NCI-H2171 treated with DMSO at 0.1 percent for 48 hours (cell line): ENCODE measurements at places on chromosomes 4 and X.
A peak's percentile ranks its signal among the peaks of the same experiment; 100 is the strongest.

DNA sequence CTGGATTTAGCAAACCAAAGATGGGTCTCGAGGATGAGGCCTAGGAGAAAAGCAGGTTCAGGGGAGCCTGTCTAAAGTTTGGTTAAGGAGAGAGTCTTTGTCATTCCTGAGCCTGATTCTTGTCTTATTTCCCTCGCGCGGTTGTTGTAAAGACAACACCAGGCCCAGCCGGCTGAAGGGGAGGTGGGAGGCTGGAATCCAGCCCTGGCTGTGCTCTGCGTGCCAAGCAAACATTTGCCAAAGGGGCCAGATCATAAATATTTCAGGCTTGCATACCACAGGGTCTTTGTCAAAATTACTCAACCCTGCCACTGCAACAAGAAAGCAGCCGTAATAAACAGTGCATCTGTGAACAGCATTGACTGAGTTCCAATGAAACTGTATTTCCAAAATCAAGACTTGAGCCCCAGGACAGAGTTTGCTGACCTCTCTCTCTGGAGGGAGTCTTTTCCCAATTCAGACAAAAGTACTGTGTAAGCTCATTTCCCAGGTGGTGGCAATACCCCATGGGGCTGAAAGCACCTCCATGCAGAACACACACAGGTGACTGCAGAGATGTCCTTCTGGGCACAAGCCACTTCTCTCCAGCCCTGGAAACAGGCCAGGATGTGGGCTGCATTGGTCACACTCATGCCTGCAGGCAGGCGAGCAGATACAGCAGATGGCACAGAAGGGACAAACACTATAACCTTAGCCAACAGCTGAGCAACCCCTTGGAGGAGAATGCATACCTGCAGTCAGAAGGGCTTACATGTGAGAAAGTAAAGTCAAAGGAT lies 320.3 kb downstream of the STK32B start:
- DNase-seq, result no peak

DNA sequence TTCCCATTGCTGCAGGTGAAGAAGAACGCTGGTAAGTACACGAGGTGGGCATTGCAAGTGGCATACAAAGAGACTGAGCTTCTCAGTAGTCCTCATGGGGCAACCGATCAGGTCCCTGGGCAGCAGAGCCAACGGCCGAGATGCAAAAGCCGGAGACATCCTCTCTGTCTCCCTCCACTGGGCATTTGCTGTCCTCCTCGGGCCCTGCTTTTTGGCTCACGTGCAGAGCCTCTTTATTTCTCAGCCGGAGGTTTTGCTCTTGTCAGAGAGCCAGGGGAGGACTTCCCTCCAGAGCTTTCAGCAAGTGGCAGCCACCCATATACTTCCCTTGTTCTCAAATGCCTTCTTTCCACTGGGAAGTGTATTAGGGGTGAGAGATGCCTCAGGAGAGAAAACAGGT lies 18.0 kb downstream of the STARD8 start:
- DNase-seq, result no peak

- DNase-seq, result no peak
Observed at GRCh38 chr4:8700531-8700930, 108.0 kb downstream of the CPZ start.

GRCh38 chrX:127207326-127207725 lies 387.8 kb downstream of the PRR32 start:
- no peak for DNase-seq

- DNase-seq, result no peak
Observed at GRCh38 chrX:30935985-30936384, 46.9 kb upstream of the TAB3 start.

DNA sequence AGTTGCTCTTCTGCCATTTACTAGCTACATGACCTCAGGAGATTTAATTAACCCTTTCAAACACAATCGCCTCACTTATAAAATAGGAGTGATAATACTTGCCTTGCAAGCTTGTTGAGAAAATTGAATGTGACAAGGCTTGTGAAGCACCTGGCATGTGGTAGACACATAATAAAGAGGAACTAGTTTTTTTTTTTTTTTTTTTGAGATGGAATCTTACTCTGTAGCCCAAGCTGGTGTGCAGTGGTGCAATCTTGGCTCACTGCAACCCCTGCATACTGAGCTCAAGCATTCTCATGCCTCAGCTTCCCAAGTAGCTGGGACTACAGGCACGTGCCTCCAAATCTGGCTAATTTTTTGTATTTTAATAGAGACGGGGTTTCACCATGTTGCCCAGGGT lies 73.7 kb upstream of the STIM2 start:
- DNase-seq, result no peak

DNA sequence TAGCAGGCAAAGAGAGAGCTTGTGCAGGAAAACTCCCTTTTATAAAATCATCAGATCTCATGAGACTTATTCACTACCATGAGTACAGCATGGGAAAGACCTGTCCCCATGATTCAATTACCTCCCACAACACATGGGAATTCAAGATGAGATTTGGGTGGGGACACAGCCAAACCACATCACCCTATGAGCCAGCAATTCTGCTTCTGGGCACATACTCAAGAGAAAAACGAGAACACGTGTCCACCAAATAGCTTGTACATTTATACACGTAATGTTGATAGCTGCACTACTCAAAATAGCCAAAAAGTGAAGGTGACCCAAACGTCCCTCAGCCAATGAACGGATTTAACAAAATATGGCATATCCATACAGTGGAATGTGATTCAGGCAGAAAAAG lies 94.5 kb upstream of the DHRSX start:
- no peak for DNase-seq

DNA sequence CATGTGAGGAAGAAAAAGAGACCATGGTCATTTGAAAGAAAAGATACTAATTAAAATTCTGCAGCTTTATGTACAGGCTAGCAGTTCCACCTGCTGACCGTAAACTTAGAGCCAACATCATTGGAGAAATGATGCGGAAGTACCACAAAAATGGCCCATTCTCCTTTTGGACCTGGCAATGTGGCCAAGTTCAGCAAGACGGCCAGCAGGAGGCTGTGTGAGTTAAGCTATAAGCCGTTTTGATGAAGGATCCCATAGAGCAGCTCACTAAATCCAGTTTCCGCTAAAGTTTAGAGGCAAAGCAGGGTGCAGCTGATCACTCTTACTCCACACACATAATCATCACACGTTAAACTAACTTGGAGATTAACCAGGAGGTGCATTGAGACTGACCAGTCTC lies 133.8 kb downstream of the LDB2 start:
- no peak for DNase-seq

DNA sequence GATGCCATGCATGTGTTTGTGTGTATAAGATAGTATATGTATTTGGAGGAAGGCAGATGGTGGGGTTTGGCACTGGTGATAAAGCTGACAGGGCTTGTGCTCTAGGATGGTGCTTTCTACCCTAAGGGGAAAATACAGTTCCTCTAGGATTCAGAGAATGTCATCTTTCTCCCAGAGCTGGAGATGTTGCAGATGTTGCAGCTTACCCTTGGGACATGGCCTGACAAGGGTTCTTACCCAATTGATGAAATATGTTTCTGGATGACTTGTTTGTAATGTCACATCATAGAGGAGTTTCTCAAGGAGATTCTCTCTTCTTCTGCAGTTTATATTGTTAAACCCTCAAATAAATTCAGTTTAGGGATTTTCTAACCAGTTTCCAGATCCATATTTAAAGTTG lies 52.5 kb upstream of the PITX2 start:
- DNase-seq, result no peak

GRCh38 chrX:41705680-41706374 lies 17.1 kb downstream of the GPR34 start:
- no peak for DNase-seq

GRCh38 chr4:69497886-69498395 lies 2.2 kb upstream of the UGT2B4 start:
- no peak for DNase-seq

- no peak for DNase-seq
Observed at GRCh38 chr4:76989391-76990061, 40.0 kb downstream of the SEPTIN11 start.

GRCh38 chr4:89294573-89295269 lies 12.9 kb downstream of the GPRIN3 start:
- DNase-seq, result no peak

- DNase-seq, result peak; percentile 51
Observed at GRCh38 chrX:12971282-12972003, 3.5 kb upstream of the TMSB4X start.

DNA sequence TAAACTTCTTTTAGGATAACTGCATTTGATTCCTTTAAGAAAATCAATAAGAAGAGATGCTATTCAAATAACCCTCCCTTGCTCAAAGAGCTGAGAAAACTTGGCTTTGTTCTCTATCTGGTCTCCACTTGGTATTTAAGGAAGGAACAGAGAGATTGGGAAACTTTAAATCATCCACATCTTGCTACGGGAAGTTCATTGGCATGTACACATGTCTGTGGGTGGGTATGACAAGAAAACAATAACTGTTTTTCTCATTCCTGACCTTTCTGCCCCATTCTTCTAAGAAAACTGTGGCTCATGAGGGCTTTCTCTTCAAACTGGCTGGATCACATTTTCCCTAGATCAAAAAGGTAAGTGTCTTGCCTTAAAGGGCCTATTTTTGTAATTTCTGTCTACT lies 6.0 kb downstream of the SEL1L3 start:
- no peak for DNase-seq

GRCh38 chrX:41604766-41605543 lies 83.8 kb upstream of the GPR34 start:
- DNase-seq, result no peak

- DNase-seq, result no peak
Observed at GRCh38 chr4:139163806-139164206, 13.2 kb downstream of the ELF2 start.
